ENCODE measurements at places on chromosomes 5 and 9. TPM values are rescaled to one million over a fixed set of nuclear protein-coding genes. Genes with fewer than 3 reads are reported as not detected.

DNA sequence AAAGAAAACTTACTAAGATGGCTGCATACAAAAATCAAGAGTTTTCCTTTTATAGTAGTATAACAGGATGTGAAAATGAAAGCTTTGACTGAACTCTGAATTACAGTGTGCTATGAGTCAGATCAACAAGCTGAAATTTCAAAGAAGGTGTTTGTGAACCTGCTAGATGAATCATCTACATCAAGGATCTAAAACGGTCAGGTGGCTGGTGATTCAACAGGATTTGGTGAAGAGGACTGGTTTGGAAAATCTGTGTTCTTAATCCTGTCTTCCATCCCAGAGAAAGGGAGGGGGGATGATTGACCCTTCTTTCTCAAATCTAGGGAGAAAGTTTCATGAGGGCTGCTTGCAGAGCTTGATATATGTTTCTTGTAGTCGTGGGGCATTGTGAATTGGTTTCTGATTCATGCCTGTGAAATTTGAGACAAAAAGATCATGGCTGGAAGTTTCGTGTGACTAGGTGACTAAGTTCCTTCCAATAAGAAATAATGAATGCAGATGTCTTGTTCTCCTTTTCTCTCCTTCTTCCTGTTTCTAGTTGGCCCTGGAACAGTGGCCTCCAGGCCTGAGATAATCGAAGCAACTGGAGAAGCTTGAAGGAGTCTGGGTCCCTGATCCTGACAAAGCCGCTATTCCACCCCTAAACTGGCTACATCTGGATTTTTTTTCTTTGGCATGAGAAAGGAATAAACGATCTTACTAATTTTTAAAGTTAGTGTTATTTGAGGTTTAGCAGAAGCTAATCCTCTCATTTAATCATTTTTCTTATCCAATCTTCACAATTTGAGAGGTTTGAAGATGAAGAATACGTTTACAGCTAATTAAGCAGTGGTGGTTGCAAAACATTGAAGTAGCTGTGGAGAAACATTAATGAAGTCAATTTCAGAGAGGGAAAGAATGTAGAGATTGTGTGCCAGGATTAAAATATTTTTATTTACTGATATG, 67.2 kb downstream of the MRPS30 start:
- no peak for DNase-seq

The SEMA4D gene
- 24.6 TPM for total RNA-seq

- no peak for DNase-seq
Measured at GRCh38 chr5:57186194-57186593, 12.3 kb downstream of the GPBP1 start.

DNA sequence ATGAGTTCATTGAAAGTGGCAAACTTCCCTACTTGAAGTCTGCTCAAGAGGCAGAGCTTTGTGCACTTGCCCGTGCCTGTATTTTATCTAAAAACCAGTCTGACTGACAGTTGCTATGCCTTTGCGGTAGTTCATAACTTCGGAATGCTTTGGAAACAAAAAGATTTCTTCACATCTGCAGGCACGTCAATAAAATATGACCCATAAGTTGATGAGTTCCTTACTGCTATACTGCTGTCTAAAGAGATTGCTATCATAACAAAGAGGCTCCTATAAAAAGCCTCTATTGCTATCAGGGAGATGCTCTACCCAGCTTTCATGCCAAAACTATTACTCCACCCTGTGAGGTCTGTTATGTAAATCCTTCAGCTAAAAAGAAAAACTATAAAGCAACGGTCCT, 25.4 kb upstream of the RNF20 start:
- DNase-seq: no peak

DNA sequence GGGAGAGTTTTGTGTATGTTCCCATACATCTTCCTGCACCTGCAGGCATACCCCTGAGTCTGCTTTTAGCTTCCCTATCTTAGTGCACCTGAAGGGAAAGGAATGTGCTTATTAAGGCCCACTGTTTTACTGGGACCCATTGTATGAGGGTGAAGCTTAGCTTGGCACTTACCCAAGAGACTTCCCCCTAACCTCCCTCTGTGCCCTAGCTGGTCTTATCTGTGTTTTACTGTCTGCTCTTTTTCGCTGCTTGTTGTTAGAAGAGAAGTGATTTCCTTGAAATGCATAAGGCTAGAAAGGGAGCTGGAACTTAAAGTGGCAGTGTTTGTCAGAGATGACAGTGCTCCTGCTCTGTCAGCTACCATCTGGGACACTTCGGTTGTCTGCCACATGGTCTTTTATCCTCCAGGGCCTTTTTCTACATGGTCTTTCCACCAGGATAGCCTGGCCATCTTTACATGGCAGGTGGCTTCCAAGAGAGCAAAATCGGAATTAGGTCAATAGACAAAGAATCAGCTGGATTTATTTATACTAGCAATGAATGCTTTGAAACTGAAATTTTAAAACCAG, 122.5 kb upstream of the SLC44A1 start:
- DNase-seq: no peak

- DNase-seq: no peak
Measured at GRCh38 chr5:57455511-57456455, 26.8 kb downstream of the ACTBL2 start.

- no peak for DNase-seq
Measured at GRCh38 chr9:9998491-9999287, 614.1 kb downstream of the PTPRD start.

GRCh38 chr5:98231089-98231488, 542.4 kb upstream of the RGMB start:
- no peak for DNase-seq

DNA sequence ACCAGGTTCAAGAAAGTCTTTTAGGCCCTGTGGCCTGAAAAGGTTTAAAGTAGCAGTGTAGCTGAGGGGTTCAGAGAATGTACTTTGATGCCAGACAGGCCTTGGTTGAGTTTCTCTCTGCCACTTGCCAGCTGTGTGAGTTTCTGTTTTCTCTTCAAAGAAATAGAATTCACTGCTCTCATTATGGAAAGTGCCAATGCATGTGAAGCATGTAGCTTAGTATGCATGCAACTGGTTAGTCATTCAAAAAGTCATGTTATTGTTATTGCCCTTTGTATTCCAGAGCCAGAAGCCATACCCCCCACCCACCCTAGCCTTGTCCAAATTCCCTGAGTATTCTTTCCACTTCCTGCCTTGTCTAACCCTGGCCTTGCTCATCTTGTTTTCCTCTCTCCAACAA, 101.7 kb downstream of the ADRB2 start:
- DNase-seq: no peak

- no peak for DNase-seq
Measured at GRCh38 chr5:74239261-74239660, 401.3 kb downstream of the ENC1 start.

Data from breast epithelium (tissue), 4 donors.